Inflammatory macrophage (primary cell): ENCODE measurements at places on chromosomes 1 and 21.

GRCh38 chr1:115536279-115536816 is 105.4 kb upstream of the VANGL1 start:
- DNase-seq: no peak

DNA sequence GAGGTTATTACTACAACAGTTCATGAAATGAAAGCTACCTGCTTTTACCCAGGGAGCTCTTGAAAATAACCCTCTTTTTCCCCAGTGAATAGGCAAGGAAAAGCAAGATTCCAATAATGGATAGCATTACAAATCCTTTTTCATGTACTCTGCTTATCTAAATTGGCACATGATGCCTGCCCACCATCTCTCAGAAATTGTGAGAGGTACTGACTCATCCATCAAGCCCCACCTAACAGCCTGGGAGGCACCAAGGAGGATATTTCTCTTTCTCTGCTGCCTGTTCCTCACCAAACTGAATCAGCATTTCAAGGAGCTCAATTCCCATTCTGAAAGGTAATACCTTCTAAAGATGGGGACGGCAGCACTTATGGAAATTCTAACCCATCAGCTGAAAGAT is 34.4 kb downstream of the PALMD start:
- no peak for DNase-seq

DNA sequence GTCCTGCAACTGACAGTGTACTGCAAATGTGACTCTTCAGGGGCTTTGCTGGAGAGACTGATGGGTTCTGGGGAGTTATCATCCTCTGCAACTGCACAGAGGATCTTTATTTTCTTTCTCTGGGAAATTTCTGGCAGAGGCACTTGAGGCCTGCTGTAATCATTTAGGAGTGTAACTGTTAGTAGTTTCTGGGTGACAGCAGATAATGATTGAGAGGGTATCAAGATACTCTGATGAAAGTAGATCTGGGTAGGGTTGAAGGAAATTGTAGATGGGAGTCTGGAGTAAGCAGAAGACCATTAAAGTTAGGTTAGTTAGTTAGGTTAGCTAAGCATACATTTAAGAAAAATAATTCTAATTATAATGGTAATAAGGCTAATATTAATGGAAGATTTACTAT is 11.0 kb upstream of the DDR2 start:
- no peak for DNase-seq

GRCh38 chr1:246308533-246309075 is 198.5 kb downstream of the SMYD3 start:
- DNase-seq: no peak

GRCh38 chr1:97384294-97384968 is 536.4 kb downstream of the DPYD start:
- DNase-seq: no peak

GRCh38 chr1:236809148-236809547 is 14.1 kb downstream of the MTR start:
- DNase-seq: no peak

GRCh38 chr21:37224861-37225839 is 42.0 kb downstream of the VPS26C start:
- DNase-seq: no peak

GRCh38 chr1:160115545-160116282 is at the start of gene ATP1A2:
TSS of gene ATP1A2 (plus strand) at chr1:160115759. CDS start at chr1:160115862, 103 bp downstream.
- no peak for DNase-seq

DNA sequence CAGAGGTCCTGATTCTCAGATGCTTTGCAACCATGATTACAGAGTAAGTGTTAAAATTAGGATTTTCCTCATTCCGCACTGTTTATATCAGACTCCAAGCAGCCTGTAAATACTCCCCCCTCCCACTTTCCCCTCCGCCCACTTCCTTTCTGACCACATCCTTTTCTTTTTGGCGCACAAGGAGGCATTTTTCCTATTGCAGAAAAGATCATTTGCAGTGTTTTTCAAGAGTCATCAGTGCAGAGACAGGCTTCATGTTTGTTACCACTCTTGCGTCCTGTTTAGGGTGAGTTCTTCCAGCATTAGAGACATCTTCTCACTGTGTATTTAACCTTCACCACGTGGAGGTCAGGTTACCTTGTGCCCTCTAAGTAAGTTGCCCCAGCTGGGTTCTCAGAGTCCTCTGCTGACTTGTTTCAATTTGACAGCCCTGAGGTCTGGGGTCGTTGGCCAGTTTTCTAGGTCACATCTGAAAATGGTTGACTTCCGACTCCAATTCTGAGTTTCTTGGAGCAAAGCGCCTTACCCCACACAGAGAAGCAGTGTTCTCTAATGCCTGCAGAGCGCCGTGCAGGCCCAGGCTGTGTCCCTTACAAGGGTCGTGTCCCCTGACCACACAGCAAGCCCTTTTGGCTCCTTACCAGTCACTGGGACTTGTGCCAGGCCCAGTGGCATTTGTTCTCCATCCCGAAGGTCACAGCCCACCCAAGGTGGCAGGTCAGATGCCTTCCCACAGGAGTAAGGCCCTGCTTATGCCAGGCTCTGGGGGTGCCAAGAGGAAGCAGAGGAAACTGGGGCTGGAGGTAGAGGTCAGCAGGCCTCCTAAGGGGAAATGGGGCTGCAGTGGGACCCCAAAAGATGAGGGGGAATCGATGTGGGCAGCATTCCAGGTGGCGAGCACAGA is 85.6 kb downstream of the FAM78B start:
- DNase-seq: peak; percentile 23

DNA sequence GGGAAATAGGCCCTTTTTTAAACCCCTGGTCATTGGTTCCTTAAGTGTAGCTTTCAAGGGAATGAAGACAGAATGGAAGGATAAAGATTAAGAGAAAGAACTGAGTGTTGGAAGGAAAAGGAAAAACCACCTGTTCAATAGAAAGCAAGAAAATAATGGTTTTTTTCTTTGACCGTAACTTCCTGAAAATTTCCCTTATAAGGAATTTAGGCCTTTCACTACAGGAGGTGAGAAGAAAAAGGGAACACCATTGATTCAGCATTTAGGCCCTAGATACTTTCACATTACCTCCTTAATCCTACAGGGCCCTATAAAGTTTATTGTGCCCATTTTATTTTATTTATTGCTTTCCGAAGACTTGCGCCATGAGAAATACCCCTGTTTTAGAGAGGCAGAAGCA is 18.9 kb downstream of the KPNA6 start:
- no peak for DNase-seq

DNA sequence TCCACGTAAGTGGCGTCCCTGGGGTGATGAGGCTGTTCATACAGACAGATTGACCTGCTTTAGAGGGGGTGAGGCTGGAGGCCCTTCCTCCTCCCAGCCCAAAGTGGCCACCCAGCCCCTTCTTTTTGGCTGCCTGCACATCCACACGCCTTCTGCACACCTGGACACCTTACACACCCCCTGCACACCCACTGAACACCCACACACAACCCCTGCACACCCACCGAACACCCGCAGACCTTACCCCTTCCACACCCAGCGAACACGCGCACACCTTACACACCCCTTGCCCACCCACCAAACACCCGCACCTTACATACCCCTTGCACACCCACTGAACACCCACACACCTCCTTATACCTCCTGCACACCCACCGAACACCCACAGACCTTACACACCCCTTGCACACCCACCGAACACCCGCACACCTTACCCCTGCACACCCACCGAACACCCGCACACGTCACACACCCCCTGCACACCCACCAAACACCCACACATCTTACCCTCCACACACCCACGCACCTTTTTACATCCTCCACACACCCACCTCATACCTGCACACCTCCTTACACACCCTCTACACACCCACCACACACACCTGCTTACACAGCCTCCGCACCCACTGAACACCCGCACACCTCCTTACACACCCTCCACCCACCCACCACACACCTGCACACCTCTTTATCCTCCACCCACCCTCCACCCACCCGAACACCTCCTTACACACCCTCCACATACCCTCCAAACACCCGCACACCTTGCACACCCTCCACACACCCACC is 37.7 kb downstream of the COQ8A start:
- DNase-seq: no peak

GRCh38 chr1:26060832-26061574 is 6.4 kb downstream of the TRIM63 start:
- no peak for DNase-seq

- DNase-seq: no peak
Observed at GRCh38 chr1:219177363-219177762, 3.7 kb downstream of the LYPLAL1 start.

- DNase-seq: peak; percentile 87
Observed at GRCh38 chr21:45209685-45210284, 77.9 kb downstream of the POFUT2 start.

DNA sequence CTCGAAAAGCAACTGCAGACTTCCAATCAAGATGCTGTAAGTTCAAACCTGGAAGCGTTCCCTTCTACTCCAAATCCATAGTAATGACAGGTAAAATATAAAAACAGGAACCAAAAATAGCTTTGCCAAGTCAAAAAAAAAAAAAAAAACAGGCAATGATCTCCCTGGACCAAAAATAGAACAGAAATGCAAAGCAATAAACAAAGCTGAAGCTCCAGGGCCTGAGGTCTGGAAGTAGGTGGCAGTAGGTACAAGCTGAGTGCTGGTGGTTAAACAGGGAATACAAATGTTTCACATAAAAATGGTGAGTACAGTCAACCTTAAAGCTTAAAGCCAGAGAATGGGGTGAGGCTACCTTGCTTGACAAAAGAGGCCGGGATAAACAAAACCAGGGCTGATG is 610.8 kb downstream of the SMYD3 start:
- no peak for DNase-seq

DNA sequence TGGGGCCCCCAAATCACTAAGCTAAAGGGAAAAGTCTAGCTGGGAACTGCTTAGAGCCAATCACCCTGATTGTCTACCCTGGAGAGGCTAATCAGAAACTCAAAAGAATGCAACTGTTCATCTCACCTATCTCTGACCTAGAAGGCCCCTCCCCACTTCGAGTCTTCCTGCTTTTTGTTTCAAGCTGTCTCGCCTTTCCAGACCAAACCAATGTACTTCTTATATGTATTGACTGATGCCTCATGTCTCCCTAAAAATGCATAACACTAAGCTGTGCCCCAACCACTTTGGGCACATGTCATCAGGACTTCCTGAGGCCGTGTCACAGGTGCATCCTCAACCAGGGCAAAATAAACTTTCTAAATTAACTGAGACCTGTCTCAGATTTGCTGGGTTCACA is 209.5 kb downstream of the APP start:
- DNase-seq: no peak

DNA sequence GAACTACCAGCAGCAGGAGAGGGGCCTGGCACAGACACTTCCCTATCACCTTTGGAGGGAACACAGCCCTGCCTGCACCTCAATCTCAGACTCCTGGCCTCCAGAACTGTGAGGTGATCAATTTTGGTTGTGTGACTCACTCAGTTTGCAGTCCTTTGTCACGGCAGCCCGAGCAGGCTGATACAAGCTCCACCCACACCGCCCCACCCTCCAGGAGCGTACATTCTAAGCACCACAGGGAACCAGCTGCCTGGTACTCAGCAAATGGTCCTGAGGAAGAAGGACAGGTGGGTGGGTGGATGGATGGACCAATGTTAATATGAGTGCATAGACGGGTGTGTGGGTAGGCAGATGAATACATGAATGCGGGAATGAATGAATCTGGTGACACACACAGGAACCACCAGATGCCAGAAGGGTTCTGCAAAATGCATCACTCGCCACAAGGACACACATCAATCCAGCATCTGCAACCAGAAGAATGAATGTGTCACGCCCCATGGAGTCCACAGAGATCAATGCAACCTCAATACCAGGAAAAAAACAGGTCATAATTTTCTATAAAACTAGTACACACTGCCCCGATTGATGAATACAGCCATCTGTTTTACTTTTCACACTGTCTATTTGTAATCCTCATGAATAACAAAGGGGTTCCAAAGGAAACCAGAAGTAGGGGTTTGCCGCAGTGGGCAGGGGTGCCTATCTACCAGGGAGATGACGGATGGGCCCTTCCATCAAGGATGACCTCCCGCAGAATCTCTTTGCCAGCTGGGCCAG is 284.5 kb downstream of the NPHP4 start:
- DNase-seq: no peak

- DNase-seq: no peak
Observed at GRCh38 chr21:31557421-31558188, 101.9 kb upstream of the SOD1 start.

GRCh38 chr1:209403921-209404320 is 179.6 kb upstream of the CAMK1G start:
- DNase-seq: no peak

GRCh38 chr1:169488157-169488556 is 2.4 kb upstream of the SLC19A2 start:
- DNase-seq: no peak

- DNase-seq: no peak
Observed at GRCh38 chr1:82899017-82899416, 1098.3 kb downstream of the ADGRL2 start.

- DNase-seq: no peak
Observed at GRCh38 chr1:169287280-169287679, 80.3 kb downstream of the NME7 start.

GRCh38 chr1:26733982-26734381 is 38.2 kb downstream of the ARID1A start:
- no peak for DNase-seq

DNA sequence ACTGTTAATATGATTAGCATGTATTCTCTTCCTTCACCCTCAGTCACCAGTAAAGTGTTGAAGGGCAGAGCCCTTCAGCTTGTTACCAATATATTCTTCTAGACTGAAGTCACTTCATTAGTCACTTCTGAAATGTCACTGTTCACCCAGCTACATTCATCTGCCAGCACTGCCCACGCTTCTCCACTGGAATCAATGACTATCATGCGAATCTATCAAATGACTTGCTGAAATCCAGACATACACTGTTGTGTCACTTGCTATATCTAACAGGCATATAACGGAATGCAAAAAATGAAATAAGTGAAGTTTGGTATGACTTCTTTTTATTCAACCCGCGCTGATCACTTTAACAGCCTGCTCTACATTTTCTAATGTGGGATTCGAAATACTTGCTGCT is 16.1 kb downstream of the FH start:
- no peak for DNase-seq

GRCh38 chr1:106746448-106747085 is 309.9 kb upstream of the PRMT6 start:
- no peak for DNase-seq

DNA sequence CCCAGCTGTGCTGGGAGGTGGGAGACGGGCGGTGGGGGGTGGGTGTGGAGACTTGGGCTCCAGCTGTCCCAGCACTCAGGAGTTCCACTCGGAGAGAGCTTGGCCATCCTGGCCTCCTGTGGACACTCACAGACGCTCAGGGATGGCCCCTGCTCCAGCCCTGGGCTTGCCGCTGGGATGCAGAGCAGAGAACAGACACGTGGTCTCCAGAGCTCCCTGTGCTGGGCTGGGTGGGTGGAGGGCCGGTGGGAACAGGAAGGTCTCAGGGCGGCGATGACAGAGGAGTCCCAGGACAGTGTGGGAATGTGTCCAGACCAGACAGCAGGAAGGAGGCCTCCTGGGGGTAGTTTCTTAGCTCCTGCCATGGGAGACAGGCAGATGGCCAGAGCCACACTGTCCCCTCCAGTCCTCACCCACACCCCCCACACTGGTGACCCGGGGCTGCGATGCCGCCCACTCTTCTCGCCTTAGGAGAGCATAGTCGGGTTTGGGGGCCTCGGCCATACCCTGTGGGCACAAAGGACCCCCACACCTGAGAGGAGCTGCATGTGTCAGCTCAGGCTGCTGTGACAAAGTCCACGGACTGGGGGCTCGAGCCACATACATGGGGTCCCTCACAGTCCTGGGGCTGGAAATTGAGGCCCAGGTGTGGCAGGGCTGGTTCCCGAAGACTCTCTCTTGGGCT is 2.0 kb downstream of the KRTAP10-9 start:
- DNase-seq: no peak

- DNase-seq: no peak
Observed at GRCh38 chr1:85612704-85613361, 32.3 kb downstream of the CCN1 start.
